Activated CD8-positive, alpha-beta T cell treated with anti-CD3 and anti-CD28 coated beads, Interleukin-2, amount 10 ng/mL, durations not matched to agents 7 days and 5 days (primary cell): ENCODE measurements at places on chromosomes 12 and 14. TPM values are rescaled to one million over a fixed set of nuclear protein-coding genes. Genes with fewer than 3 reads are reported as not detected.

The DCN gene
- total RNA-seq, result not detected

The SIRT4 gene
- total RNA-seq, result 1.2 TPM

The SERPINA1 gene
- total RNA-seq, result not detected

The INSM2 gene
- not detected for total RNA-seq

The KCNA5 gene
- total RNA-seq, result not detected

The OR4E2 gene
- total RNA-seq, result not detected

The FOXG1 gene
- not detected for total RNA-seq

The KLHL33 gene
- 2.4 TPM for total RNA-seq

The CDKN3 gene
- 116 TPM for total RNA-seq

The PLEKHG7 gene
- total RNA-seq, result not detected
